Cortex of kidney (tissue), 1 donor: ENCODE measurements at places on chromosomes 5 and 9.

DNA sequence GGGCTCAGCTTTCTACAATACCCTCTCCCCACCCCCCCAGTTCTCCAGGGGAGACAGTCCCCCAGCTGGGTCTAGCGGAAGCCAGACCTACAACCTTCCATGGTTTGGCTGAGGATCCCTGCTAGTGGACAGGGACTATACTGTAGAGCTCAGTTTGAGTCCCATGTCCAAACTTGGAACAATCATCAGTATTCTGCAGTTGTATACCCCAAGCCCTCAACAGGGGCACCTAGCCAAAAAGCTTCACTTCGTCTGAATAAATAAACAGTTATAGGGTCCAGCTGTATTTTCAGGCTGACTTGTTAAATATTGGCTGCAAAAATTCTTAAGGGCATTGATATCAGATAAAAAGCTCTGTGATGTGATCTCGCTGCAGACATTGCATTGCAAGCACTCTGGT is 15.4 kb upstream of the C9 start:
- no peak for DNase-seq

DNA sequence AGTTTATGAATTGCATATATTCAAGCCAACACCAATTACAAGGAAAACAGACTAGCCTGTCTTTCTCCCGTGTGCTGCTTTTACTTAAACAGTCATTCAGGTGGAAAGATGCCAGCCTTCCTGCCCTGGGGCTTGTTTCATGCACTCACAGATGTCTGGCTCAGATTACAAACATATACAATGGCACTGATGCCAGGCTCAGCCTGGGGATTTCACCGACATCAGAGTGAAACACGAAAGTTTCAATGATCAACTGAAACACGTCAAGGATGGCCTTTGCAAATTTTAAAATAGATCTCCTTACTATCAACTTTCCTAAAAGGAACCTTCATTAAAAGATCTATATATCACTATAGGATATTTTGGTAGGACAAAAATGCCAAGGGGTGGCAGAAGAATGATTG is 1576.5 kb downstream of the EFNA5 start:
- DNase-seq: no peak

- DNase-seq: no peak
Measured at GRCh38 chr5:137648361-137648760, 87.5 kb downstream of the KLHL3 start.

- no peak for DNase-seq
Measured at GRCh38 chr5:178177569-178177968, 9.6 kb downstream of the GMCL2 start.

DNA sequence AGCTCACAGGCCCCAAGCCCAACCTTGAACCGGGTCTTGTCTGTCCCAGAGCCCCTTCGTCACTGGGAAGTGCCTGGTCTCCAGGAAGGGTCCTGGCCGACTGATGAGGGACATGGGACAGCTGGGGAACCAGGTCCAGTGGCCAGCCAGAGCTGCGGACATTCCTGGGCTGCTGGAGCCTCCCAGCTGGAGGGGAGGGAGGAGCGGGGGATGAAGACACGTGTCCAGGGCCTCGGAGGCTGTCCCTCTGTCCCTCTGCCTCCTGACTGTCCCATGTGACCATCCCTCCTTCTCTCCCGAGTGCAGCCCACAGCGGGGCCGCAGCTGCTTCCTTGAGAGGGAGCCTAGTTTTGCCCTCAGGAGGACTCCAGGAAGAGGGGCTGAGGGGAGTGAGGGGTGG is 41.7 kb upstream of the UBAC1 start:
- no peak for DNase-seq

- no peak for DNase-seq
Measured at GRCh38 chr5:68200288-68200687, 15.3 kb upstream of the PIK3R1 start.

DNA sequence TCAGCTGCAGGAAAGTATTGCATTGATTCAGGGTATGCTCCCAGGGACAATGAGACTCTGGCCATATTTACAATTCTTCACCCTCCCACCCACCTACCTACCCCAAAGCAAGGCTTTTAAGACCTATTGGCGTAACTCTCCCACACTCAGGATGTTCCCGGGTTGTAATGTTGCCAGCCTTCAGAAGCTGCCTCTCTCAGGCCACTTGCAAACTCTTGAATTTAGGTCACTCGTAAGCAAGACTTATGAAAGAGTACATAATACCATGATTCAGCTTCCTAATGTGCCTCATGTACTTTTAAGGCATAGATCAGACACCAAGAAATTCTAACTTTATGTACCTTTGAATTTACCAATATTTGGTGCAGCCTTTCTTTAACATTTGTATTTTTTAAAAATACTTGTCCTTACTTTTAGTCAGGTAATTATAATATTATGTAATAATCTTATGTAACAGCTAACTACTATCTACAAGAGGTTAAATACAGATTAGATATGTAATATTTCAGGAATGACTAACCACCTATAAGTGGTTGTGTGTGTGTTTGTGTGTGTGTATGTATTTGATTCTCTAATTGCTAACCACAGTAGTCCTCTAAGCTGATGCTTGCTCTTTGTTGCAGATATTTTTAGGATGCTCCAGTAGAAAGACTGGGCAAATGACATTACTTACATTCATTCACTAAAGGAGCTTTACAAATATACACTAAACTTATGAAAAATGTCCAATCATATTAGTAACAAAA is 630.5 kb upstream of the MEF2C start:
- DNase-seq: no peak

- DNase-seq: no peak
Measured at GRCh38 chr5:91296674-91297143, 86.4 kb downstream of the ARRDC3 start.

DNA sequence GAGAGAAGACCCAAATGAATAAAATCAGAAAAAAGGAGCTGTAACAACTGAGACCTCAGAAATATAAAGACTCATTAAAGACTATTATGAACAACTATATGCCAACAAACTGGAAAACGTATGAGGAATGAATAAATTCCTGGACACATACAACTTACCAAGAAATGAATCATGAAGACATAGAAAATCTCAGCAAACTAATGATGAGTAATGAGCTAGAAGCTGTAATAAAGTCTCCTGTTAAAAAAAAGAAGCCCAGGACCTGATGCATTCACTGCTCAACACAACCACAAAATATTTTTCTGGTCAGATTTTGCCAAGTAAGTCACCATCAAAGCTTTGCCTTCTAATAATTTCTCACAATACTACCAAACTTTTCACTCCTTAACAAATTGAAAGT is 666.7 kb downstream of the LRRC70 start:
- DNase-seq: no peak

GRCh38 chr5:79697222-79698170 is 7.9 kb downstream of the CMYA5 start:
- no peak for DNase-seq

DNA sequence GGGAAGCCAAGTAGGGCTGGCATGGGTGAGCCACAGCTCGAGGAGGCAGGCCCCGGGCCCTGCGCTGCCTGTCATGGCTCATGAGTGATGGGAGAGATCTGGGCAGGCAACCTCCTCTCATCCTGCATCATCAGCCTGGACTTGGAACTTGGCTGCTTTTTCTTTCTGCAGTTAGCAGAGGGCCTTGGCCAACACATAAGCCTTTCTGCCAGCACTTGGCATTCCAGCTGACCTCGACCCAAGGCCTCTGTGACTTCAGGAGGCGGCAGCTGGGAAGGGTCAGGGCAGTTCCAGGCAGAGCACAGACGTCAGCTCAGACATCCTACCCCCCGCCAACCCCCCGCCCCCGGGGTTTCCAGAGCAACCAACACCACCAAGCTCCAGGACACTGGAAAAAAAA is 7.6 kb downstream of the S1PR3 start:
- no peak for DNase-seq

DNA sequence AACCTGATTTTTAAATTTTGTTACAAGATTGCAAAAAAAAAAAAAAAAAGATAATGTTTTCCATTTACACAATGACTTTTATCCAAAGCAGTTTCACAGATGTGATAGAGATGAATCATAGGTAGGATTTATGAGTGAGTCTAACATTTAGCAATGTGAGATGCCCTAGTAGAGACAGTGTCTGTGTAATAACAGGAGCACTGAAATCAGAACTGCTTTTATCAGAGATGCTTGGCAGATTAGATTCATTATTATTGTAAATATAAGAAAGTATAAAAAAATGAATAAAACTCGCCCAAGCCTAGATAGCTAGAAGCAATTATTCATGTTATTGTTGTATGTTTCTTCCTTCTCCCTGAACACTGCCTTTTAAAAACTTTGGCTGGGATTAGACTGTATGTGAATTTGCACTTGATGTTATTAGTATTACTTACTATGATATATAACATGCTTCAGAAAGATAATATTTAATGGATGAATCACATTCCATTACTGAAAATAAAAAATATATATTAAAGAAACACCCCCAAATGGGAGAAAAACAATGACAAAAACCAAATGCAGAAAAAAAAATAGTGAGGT is 567.3 kb upstream of the KLF4 start:
- no peak for DNase-seq

GRCh38 chr9:77632652-77633051 is 15.5 kb downstream of the GNA14 start:
- no peak for DNase-seq

DNA sequence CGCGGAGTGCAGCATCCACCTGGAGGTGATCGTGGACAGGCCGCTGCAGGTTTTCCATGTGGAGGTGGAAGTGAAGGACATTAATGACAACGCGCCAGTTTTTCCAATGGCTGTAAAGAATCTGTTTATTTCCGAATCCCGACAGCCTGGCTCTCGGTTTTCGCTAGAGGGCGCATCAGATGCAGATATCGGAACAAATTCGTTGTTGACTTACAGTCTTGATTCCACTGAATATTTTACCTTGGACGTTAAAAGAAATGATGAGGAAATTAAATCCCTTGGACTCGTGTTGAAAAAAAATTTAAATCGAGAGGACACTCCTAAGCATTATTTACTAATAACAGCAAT is 611 bp downstream of the PCDHA3 start:
- no peak for DNase-seq

DNA sequence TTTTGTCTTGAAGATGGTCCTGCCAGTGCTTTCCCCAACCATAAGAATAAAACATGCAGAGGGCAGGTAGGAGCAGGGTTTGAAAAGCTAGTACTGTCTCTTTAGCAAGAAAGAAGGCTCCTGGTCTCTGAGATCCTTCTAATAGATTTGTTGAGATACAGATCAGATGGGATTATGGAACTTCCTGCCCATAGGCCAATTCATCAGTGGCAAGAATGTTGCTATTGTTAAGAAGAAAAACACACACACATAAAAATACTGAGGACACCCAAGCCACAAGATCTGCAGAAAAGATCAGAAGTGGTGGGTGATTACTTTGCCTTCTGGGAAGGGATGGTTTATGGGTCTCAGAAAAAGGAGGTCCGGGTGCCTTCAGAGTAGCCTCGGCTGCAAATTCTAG is 59.8 kb downstream of the TNC start:
- no peak for DNase-seq

DNA sequence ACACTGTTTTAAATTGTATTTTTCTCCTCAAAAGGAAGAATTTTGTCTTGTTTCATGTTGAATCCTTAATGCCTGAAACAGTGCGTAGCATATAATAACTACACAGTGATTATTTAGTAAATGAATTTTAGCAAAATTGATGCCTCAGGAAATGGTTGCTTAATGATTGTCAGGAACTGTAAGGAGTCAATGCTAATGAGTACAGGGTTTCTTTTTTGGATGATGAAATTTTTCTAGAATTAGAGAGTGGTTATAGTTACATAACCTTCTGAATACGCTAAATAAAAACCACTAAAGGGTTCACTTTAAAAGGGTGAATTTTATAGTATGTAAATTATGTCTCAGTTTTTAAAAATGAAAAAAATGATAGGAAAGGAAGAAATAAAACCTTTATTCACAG is 14.9 kb downstream of the FAM151B start:
- DNase-seq: no peak

DNA sequence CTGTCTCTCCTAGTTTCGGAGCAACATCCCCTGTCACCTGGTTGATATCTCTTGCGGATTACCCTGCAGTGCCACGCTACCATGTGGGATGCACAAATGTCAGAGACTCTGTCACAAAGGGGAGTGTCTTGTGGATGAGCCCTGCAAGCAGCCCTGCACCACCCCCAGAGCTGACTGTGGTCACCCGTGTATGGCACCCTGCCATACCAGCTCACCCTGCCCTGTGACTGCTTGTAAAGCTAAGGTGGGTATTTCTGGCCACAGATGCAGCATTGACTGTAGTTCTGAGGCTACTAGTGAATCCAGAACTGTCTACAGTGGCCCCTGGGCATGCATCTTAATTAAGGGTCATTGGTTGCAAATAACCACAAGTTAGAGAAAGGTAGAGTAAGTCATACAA is 50.8 kb downstream of the AQP7 start:
- no peak for DNase-seq

DNA sequence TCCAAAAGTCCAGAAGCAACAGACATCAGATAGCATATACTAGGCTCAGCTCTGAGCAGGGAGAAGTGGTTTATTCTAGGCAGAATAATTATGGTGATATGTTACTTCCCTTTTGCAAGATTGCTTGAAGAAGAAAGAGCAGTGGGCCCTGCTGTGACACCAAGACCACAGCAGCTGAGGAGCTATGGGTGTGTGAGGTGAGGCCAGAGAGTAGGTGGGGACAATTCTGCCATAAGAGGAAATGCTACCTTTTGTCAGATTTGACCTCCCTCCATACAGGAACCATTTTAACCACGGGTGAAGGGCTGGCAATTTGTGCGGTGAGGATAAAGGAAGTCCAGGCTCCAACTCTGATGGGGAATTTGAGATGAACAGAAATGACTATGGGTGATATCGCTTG is 51.3 kb downstream of the TNFSF15 start:
- no peak for DNase-seq

DNA sequence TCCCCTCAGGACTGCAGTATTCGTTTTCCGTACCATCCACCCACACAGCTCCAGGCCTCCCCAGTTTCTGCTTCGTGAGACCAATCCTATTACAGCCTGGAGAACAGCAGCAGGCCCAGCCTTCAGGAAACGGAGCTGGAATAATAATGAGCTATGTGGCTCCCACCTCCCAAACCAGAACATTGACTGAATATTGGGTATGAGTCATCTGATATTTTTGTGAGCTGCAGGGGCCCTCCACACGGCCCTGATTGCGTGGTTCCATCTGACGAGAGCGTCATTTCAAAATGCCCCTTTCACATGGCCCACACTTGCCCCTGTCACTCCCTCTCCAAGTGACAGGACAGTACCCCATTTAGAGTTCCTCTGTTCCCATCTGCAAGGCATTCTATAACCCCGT is 192.0 kb downstream of the BRINP1 start:
- no peak for DNase-seq

DNA sequence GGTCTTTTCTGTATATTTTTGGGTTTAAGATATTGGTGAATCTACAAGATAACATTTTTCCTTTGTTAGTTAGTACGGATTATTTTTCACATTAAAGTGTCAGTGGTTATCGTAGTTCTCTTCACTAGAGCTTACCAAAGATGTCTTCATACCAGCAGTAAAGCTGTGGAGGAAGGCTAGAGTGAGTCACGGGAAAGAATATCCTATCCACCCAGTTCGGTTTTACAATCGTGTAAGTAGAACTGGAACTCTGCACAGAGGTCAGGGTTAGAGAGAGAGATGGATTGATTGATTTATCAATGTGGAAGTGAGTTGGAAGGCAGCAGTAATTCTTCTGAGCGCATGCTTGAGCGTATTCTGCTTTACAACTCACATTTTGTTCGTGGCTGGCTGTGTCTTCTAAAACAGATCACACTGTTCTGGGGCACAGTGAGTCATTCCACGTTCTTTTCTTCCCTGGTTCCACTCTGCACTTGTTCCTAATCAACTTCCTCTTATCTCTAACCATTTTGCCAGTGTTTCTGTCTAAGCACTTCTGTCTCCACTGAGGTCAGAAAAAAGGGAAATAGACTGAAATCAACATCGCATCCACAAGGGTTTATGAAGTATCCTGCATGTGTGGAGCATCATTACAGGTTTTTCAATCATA is 86.5 kb upstream of the ARRDC3 start:
- DNase-seq: no peak

- no peak for DNase-seq
Measured at GRCh38 chr9:86079421-86079831, 19.9 kb downstream of the GOLM1 start.
